Colonic mucosa (tissue), 4 donors: ENCODE measurements at places on chromosomes 6 and 20. TPM values are rescaled to one million over a fixed set of nuclear protein-coding genes. Genes with fewer than 3 reads are reported as not detected.

DNA sequence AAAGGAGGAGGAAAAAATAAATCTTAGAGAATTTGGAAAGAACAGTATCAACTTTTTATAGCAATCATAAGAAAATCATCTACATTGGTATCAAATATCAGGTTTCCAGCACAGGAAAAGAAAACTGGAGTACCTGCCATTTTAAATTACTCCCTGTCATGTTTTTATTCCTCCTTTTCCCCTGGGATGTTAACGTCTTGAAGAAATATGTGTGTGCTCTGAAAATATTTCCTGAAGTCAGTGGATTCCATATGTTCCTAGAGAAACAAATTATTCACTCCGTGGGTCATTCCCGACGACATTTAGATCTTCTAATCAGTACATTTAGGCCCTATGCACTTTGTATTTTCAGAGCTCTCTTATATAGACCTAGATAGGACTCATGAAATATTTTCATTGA is 42.0 kb upstream of the RSPO3 start:
- DNase-seq, result no peak

DNA sequence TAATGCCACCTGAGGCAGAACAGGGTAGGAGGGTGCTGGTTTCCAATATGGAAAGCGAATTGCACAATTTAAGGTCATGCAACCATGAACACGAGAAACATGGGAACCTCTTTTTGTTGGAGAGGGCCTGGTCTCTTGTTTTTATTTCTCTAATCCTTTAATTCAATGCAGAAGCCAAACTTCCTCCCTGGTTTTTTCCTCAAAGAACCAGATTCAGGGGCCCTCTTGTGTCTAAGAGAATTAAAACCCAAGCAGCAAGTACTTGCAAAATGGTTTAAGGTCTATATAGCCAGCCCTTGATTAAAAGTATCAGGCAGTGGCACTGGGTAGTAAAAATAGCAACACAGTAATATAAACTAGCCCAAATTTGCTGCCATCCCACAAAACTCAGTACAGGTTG is 19.5 kb downstream of the GSTA4 start:
- no peak for DNase-seq

- DNase-seq, result no peak
Observed at GRCh38 chr6:76834399-76834798, 628.9 kb downstream of the HTR1B start.

DNA sequence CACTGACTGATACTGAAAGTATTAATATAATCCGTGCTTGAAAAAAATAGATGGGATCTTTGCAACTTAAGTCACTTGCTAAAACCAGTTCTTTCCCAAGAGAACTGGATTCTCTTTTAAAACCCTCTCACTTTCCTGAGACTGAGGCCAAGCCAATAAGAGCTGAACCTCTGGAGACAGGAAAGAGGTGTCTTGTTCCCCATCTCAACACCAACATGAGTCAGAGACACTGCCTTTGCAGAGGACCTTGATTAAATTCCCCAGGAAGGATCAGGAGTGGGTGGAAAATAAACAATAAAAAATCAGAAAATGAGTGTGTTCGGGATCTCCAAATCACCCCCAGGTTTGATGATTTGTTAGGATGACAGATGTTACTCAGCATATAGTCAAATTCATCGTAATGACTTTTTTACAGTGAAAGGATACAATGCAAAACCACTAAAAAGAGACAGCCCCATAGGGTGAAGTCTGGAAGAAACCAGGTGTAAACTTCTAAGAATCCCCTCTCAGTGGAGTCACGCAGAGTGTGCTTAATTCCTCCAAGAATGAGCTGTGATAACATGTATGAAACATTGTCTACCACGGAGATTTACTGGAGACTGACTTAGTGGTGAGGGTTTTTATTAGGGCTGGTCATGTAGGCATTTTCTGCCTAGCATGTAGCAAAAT is 122.8 kb upstream of the BEND3 start:
- no peak for DNase-seq

DNA sequence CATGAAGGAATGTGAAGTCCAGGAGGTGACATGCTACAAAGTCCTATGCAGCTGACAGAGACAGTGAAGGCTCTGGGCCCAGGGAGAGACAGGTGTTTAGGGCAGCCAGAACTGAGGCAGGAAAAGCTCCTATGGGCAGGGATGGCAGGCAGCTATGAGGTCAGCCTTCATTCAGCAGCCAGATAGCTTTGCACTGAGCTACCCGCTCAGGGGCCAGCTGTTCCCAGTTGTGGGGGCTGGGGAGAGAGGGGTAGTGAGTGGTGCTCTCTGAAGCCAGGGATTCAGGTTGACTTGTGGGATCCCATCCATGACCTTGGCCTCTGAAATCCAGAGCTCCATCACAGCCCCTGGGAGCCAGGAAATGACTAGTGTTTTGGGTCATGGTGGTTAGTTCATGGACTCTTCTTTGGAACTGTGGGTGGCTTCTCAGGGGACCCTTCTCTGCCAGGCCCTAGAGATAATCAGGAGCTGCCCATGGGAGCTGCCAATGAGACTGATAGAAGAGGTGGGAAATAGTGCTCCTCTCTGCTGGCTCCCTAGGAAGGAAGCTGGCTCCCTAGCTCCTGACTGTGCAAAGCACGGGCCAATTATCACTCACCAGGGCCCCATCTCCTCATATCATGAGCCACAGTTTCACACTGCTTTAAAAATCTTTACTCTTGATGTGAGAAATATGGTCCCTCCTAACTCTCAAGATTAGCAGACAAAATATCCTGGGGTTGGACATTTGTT is 127.7 kb downstream of the VEGFA start:
- no peak for DNase-seq

DNA sequence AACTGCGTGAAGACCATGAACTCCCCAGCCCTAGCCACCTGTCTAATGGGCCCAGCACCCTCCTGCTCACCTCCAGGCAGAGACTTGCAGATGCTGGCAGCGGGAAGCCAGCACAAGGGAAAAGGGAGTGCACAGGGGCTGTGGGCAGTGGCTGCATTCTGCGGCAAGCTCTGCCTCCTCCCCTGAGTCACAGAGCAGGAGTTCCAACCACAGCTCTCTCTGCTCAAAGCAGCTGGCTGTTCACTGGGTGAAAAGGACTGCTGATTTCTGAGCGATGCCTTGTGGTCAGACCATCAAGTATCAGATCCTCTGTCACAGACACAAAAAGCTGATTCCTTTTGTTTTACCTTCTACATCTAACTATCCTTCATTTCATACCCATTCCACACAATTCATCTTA is 10.5 kb downstream of the NKX2-2 start:
- DNase-seq, result no peak

The MDFI gene
- total RNA-seq, result 1.1 TPM

The FRK gene
- 25.9 TPM for total RNA-seq

The ZNF343 gene
- total RNA-seq, result 8.5 TPM

The SLC22A3 gene
- 2.1 TPM for total RNA-seq
